ENCODE measurements at places on chromosomes 12 and 14.
A peak's percentile ranks its signal among the peaks of the same experiment; 100 is the strongest.

DNA sequence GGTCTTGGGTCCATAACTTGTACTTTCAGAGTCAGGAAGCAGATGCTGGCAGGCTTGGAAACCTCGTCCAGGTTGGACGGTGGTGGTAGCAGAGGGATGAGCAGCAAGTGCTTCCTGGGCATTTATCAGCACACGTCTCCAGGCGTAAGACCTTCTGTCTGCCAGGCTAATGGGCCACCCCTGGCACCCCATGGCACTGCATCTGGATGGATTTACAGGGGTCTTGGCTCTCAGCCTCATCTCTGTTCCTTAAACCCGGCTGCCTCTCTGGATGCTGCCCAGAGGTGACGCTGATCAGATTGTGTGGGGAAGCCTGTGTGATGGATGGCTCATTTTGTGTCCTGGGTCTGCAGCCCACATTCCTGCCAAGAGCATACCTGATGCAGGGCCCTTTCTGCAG, 145.1 kb downstream of the TSPAN9 start:
- DNase-seq, result no peak

DNA sequence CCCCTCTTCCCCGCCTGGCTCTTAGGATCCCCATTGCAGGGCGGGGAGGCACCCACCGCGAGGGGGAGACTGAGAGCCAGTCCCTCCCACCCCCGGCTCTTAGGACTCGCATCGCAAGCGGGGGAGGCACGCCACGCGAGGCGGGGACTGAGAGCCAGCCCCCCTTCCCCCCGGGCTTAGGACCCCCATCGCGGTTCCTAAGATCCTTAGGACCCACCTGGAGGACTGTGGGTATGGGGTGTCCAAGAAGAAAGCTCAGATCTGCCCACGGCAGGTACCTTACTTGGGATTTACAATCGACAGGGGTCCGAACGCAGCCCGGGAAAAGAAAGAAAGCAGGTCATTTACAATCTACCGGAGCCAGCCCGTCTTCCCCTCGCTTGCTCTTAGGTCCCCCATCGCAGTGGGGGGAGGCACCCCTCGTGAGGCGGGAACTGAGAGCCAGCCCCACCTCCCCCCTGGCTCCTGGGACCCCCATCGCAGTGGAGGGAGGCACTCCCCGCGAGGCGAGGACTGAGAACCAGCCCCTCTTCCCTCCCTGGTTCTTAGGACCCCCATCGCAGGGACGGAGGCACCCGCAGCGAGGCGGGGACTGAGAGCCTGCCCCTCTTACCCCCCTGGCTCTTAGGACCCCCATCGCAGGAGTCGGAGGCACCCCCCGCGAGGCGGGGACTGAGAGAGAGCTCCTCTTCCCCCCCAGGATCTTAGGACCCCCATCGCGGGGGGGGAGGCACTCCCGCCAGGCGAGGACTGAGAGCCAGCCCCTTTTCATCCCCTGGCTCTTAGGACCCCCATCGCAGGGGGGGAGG, 43.7 kb downstream of the DDX11 start:
- peak; percentile 84 for DNase-seq

- DNase-seq, result no peak
Observed at GRCh38 chr14:39956372-39956771, 524.1 kb upstream of the FBXO33 start.

DNA sequence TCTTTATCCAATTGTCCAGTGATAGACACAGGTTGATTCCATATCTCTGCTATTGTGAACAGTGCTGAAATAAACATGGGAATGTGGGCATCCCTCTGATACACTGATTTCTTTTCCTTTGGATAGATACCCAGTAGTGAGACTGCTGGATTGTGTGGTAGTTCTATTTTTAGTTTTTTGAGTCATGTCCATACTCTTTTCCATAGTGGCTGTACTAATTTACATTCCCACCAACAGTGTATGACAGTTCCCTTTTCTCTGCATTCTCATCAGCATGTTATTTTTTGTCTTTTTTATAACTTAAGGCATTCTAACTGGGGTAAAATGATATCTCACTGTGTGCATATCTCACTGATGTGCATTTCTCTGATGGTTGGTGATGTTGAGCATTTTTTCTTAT, 24.8 kb upstream of the VASH1 start:
- no peak for DNase-seq

- DNase-seq, result peak; percentile 67
Observed at GRCh38 chr14:21068521-21069387, 1.4 kb upstream of the ARHGEF40 start.

GRCh38 chr14:36477266-36477665, 42.8 kb downstream of the NKX2-1 start:
- DNase-seq, result no peak

DNA sequence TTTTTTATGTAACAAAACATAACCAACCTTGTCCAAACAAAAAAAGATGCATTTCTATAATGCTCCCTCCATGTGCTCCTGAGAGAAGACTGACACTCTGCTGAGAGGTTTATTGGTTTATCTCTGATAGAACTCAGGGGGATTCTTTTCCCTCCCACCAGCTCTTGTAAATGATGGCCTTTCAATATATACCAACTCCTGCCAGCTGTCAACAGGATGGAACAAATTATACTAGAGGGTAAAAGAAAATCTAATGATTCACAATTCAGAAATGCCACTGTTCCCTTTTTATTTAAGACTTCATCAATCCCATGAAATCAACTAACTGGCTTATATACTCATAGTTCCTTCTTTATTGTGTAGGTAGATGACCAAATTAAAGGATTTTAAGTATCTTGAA, 25.4 kb downstream of the PSMC1 start:
- no peak for DNase-seq

DNA sequence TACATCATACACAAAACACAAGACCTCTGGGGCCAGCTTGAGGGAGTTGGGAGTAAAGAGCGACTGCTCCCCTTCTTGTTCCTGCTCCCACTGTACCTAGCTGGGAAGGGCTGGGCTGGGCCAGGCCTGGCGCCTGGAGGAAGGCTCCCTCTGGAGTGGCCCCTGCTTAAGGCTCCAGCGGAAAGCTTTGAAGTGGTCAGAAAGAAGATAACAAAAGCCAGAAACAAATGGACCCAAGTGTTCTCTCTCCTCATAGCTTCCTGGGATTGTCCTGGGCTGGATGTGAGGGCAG, 25.3 kb downstream of the PRPF40B start:
- no peak for DNase-seq

GRCh38 chr12:65962921-65963861, 138.9 kb downstream of the HMGA2 start:
- DNase-seq, result no peak

DNA sequence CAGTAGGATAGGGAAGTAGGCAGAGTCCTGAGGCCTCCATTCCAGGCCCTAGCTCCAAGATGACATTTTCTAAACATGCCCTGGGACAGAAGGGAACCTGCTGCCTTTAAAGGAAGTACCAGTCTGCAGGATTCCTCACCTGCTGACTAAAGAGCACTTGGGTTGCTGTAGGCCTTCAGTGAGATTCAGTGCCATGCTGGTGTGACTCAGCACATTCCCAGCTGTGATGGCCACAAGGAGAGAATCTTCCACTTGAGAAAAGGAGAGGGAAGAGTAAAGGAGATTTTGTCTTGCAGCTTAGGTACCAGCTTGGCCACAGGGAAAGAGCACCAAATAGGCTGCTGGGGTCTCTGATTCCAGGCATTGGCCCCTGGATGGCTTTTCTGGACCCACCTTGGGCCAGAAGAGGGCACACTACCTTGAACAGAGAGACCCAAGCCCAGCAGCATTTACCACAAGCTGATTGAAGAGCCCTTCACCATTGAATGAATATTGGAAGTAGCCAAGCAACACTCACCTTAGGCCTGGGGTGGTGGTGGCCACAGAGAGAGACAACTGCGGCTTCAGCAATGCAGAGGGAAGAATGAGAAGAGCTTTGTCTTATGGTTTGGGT, 498.3 kb downstream of the KCNH5 start:
- no peak for DNase-seq

GRCh38 chr12:12546314-12546772, 16.3 kb downstream of the DUSP16 start:
- no peak for DNase-seq

DNA sequence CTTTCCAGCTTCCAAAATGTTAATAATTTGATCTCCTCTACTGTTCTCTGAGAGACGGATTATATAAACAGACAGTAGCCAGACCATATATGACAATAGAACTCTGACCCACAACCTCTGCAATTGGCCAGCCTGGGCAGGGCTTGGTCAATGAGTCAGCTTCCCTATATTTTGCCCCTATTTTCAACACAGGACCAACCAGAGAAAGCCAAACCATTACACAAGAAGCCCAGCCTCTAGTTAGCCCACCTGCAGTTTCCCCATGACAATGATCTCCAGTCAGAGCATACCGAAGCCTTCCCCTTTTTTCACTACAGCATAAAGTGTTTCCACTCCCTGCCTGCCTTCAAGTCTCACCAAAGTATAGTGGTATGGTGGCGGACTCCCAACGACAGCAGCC, 7.6 kb upstream of the EXD2 start:
- no peak for DNase-seq

DNA sequence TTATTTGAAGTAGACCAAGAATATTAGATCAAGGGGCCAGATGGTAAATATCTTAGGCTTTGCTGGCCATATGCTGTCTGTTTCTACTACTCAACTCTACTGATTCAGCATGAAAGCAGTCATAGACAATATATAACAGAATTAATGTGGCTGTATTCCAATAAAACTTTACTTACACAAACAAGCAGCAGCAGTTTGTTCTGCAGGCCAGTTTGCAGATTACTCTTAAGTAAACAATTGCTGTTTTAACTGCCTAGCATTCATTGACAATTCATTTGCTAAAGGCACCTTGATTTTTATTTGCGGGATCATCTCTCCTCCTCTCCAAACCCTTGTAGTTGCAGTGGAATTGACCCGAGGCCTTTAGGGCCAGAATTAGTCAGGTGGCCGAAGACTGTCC, 94.1 kb upstream of the GARIN6 start:
- no peak for DNase-seq

DNA sequence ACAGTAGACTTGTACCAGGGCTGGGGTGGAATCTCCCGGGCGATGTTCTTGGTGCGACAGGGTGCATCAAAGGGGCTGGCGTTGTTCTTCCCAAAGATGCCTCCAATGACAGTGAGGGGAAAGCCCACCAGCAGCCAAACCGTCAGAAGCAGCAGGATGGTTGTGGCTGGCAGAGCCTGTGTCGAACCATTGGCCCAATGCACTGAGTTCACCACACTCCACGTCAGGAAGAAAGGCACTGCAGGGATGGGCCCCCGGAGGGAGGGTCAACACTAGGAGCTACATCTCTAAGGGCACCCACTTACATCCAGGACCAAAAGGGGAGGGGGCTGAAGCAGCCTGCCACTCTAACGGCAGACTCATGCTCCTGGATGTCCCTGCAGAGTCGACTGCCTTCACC, 1.8 kb upstream of the IPO4 start:
- DNase-seq, result no peak

DNA sequence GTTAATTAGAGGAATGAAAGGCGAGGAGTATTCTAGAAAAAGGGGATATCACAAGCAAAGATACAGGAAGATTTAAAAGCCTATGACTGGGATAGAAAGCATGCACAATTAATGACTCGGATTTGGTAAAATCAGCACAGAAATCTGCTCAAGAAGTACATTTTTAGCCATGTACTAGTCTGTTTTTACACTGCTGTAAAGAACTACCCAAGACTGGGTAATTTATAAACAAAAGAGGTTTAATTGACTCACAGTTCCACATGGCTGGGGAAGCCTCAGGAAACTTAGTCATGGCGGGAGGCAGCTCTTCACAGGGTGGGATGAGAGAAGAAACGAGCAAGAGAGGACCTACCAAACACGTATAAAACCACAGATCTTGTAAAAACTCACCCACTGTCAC, 716.3 kb upstream of the MDGA2 start:
- DNase-seq, result no peak

GRCh38 chr12:77724367-77724957, 106.2 kb upstream of the NAV3 start:
- DNase-seq, result no peak

- DNase-seq, result no peak
Observed at GRCh38 chr12:55718015-55718414, 2.2 kb downstream of the BLOC1S1 start.

GRCh38 chr12:103696101-103696500, 109.0 kb downstream of the STAB2 start:
- DNase-seq, result no peak

GRCh38 chr14:35818346-35819115, 7.6 kb upstream of the BRMS1L start:
- peak; percentile 33 for DNase-seq

- DNase-seq, result no peak
Observed at GRCh38 chr12:88398031-88398430, 182.2 kb downstream of the KITLG start.

GRCh38 chr12:132413931-132414588, 75.9 kb upstream of the FBRSL1 start:
- no peak for DNase-seq

GRCh38 chr14:73567951-73568885, 795 bp upstream of the ACOT2 start:
- no peak for DNase-seq

DNA sequence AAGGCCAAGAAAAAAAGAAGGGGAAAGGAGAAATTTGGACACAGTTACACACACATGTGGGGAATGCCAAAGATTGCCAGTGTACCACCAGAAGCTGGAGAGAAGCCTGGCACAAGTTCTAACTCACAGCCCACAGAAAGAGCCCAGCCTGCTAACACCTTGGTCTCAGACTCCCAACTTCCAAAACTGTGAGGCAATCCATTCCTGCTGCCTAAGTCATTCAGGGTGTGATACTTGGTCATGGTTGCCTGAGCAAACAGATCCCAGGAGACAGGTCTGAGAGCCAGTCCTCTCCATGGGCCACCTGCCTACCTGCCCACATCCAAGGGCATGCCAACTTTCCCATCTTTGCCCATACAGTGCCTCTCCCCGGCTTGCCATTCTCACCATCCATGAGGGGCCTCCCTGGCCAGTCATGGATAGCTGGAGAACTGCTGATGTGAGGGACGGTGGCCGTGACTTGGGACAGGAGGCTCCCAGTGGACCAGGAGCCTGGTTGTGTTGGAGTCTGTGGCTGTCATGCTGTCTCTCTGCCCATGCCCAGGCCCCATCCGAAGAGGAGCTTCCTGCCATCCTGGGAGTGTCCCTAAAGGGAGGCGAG, 198.0 kb upstream of the RTL1 start:
- DNase-seq, result no peak

DNA sequence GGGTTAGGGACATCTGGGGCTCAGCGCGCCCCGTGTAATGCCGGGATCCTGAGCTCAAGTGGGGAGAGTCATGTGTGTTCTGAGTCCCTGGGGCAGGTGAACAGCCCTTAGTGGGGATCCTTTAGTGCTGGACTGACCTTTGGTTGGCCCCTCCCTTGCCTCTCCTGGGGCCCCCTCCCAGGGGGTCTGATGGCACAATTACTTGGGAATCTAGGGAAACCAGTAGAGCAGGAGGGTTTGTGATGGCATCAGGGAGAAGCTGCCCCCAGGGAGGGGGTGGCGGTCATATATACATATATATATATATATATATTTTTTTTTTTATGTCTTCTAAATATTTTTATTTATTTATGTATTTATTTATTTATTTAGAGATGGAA, at the start of gene MORN3:
Gene MORN3, minus strand, starts transcription at position 134 of the 380 bp plus-strand sequence. CDS start 171 bp downstream, outside the sequence.
- no peak for DNase-seq

DNA sequence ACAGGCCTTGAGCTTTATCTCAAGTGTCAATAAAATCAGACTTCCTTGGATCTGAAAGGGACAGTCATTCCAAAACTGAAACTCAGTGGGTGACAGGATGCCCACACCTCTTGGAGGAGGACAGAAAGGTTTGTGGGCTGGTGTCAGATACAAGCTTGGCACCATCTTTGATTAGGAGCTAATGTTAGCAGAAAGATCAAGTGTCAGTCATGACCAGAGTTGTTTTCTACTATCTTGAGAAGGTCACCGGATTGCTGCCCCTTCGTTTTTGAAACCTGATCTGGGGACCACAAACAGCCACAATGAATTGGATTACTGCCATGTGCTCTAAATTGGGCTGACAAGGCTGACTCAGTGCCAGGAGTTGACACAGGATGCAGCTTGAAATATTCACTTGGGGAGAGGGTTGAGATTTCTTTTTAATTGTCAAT, 88.3 kb downstream of the OTOGL start:
- DNase-seq, result no peak

Data from 8988T (cell line).